ENCODE measurements at places on chromosomes 1 and 21. TPM values are rescaled to one million over a fixed set of nuclear protein-coding genes. Genes with fewer than 3 reads are reported as not detected.

DNA sequence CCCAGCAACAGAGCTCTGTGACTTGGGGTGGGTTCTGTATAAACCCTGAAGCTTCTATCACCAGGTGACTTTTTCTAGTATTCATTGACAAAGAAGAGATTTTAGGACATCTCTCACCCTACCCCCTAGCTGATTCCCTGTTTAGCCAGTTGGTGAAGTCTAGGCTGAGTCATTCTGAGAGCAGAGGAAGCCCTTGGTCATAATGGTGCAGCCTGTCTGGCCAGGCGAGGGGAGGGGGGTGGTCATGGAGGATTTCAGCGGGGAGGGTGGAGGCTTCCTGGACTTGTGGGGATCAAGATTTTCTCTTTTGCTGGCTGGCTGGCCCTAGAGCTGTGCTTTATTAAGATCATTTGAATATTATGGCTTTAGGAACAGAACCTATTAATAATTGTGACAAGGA, 262.6 kb downstream of the CAMTA1 start:
- no peak overlapping the region for H3K27ac ChIP-seq
- DNase-seq = no peak
- H3K4me3 ChIP-seq = no peak overlapping the region
- H3K27me3 ChIP-seq = peaks cover 4% of the 10 kb centered on the region
- no peaks in the 10 kb centered on the region for H3K36me3 ChIP-seq

DNA sequence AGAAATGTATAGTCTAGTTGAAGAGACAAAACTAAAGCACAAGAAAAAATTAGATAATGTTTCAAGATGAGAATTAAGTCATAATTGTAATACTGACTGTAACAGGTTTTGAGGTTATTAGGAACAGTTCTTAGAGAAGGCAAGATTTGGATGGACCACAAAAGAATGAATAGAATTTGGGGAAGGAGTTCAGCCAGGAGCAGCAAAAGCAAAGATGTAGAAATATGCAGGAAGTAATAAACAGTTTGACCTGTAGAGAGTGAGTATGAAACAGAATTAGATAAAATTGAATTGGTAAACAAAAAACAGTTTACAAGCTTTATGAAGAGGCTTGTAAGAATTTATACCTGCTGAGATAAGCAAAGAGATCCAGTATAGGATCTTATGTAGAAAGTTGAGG, 16.3 kb downstream of the VPS45 start:
- H3K27me3 ChIP-seq = no peaks in the 10 kb centered on the region
- no peak overlapping the region for H3K4me3 ChIP-seq
- H3K4me1 ChIP-seq = no peaks in the 10 kb centered on the region
- no peak overlapping the region for H3K27ac ChIP-seq

GRCh38 chr1:164363980-164364379, 195.0 kb upstream of the PBX1 start:
- DNase-seq = no peak
- no peak overlapping the region for H3K4me3 ChIP-seq
- no peaks in the 10 kb centered on the region for H3K36me3 ChIP-seq

DNA sequence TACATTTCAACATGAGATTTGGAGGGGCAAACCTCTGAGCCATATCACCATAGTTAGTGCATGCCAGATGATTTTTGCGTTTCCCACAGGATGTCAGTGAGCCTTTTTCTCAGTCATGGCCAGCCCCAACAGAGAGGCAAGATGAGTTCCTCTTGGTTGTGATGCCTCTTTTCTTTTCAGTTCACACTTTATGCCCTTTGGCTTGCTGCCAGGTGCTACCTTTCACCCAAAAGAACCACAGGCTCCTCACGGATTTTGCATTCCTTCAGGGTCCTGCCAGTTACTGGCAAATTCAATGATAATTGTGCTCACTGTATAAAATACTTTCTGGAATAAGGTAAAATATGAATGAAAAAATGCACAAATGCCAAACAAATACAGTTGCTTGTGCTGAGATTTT, 411.3 kb downstream of the KIF26B start:
- H3K4me3 ChIP-seq = no peak overlapping the region
- H3K27ac ChIP-seq = no peak overlapping the region
- H3K4me1 ChIP-seq = peaks cover 7% of the 10 kb centered on the region
- H3K27me3 ChIP-seq = no peaks in the 10 kb centered on the region

GRCh38 chr1:41662765-41663437, 178.4 kb upstream of the EDN2 start:
- peaks cover 4% of the 10 kb centered on the region for H3K36me3 ChIP-seq
- peak; percentile 90 for DNase-seq
- peak overlapping the region; percentile 81 for H3K4me3 ChIP-seq
- H3K4me1 ChIP-seq = peaks cover 48% of the 10 kb centered on the region

- no peak overlapping the region for H3K27ac ChIP-seq
- no peaks in the 10 kb centered on the region for H3K36me3 ChIP-seq
- DNase-seq = no peak
- H3K4me3 ChIP-seq = no peak overlapping the region
These were observed 49.7 kb downstream of the NKAIN1 start for GRCh38 chr1:31189696-31190674.

DNA sequence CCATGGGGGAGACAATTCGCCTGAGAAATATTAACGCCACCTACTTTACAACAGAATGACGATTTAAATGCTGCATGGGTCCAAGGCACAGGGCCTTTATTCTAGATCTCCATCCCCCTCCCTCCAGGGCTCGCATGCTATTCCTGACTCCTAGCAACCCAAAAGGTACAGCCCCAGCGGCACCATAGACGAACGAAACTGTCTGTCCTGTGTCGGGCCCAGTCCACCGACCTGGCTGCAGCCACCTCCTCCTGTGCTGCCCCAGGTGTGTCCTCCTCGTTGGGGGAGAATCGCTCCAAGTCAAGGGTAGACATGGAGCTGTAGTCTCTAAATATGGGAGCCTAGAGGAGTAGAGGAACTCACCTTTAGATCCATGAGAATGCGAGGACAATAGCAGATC, 196.5 kb downstream of the TOMM20 start:
- no peak overlapping the region for H3K4me3 ChIP-seq
- no peaks in the 10 kb centered on the region for H3K36me3 ChIP-seq
- no peak overlapping the region for H3K27ac ChIP-seq
- peaks cover 22% of the 10 kb centered on the region for H3K4me1 ChIP-seq
- no peak for DNase-seq

DNA sequence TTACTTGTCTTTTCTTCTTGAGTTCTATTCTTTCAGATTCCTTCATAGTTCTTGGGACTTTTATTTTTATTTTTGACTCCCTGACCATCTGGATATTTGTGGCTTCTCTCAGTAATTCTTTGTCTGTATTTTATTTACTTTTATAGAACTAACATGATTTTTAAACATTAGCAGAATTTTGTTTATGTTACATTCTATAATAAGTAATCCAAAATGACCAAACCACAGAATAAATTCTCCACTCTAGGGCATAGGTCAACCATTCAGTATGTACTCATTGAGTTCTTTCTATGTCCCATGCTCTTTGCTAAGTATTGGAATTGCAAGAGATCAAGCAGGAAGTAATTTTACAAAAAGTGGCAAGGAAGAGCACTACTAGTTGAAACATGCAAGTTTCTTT, 969.0 kb downstream of the TTLL7 start:
- H3K36me3 ChIP-seq = no peaks in the 10 kb centered on the region
- H3K4me1 ChIP-seq = peaks cover 9% of the 10 kb centered on the region
- peak; percentile 4 for DNase-seq
- H3K27me3 ChIP-seq = no peaks in the 10 kb centered on the region

GRCh38 chr1:9518454-9518998, 20.7 kb upstream of the SLC25A33 start:
- H3K4me1 ChIP-seq = no peaks in the 10 kb centered on the region
- H3K27me3 ChIP-seq = no peaks in the 10 kb centered on the region
- no peak overlapping the region for H3K4me3 ChIP-seq
- DNase-seq = no peak
- no peak overlapping the region for H3K27ac ChIP-seq
- H3K36me3 ChIP-seq = no peaks in the 10 kb centered on the region

- peak; percentile 24 for DNase-seq
- H3K27me3 ChIP-seq = no peaks in the 10 kb centered on the region
- H3K27ac ChIP-seq = peak overlapping the region; percentile 83
- no peaks in the 10 kb centered on the region for H3K36me3 ChIP-seq
- no peak overlapping the region for H3K4me3 ChIP-seq
These were observed 8.6 kb downstream of the SMAP2 start for GRCh38 chr1:40382108-40382460.

GRCh38 chr21:34999397-34999941, 49.6 kb downstream of the RUNX1 start:
- H3K27me3 ChIP-seq = no peaks in the 10 kb centered on the region
- no peak for DNase-seq
- H3K36me3 ChIP-seq = peaks cover 2% of the 10 kb centered on the region
- peaks cover 7% of the 10 kb centered on the region for H3K4me1 ChIP-seq
- H3K27ac ChIP-seq = no peak overlapping the region

DNA sequence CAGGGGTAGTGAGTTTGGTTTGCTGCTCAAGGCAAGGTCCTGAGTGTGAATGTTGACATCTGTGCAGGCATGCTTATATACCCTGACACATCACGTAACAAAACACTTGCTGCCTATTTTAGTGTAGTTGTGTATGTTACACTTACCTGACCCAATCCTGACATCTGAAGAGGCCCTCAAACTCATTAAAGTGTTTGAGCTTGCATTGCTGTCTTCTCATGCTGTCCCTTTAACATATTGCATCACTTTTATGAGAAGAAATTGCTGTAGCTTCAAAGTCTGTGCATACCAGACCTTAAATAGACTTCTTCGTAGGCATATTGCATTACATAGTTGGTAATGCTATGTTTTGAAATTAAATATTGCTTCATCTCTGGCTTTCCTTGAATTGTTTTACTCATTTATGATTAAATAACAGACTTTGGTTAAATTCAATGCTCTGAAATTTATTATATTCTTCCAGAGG, at the start of gene KRTAP19-3:
TSS of gene KRTAP19-3 (minus strand) at position 51 of the 466 bp plus-strand sequence. CDS start 56 bp downstream, outside the sequence.
- DNase-seq = no peak
- no peaks in the 10 kb centered on the region for H3K4me1 ChIP-seq
- H3K27ac ChIP-seq = no peak within 1 kb of the TSS
- no peaks in the 10 kb centered on the region for H3K27me3 ChIP-seq

DNA sequence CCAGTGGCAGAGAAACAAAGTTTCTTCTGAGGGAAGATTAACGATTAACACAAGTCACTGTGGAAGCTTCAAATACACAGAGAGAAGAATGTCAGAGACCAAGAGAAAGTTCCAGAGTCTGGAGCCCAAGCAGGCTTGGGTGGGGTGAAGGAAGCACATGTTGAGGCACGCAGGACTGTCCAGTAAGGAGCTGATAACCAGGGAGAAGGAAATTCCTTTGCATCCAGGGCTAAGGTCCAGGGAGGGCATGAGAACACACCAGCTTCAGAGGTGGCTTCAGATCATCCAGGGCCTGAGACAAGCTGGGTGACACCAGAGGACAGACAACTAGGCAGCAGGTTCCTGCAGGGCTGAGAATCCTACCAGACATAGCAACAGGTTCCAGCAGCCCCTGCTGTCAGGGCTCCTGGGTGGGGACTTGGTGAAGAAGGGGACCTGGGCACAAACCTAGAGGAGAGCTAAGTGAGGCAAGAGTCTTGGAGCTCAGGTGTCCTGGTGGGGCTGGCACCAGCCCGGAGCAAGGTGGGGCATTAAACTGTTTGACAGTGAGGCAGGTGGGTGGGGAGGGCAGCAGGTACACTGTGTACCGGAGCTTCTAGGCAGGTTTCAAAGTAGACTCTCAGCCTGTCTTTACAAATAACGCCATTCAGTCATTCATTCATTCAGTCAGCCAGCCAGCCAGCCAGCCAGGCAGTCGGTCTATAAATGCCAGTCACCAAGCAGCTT, 2.6 kb upstream of the SPRR1A start:
- no peaks in the 10 kb centered on the region for H3K4me1 ChIP-seq
- DNase-seq = no peak
- H3K4me3 ChIP-seq = no peak overlapping the region
- no peak overlapping the region for H3K27ac ChIP-seq

DNA sequence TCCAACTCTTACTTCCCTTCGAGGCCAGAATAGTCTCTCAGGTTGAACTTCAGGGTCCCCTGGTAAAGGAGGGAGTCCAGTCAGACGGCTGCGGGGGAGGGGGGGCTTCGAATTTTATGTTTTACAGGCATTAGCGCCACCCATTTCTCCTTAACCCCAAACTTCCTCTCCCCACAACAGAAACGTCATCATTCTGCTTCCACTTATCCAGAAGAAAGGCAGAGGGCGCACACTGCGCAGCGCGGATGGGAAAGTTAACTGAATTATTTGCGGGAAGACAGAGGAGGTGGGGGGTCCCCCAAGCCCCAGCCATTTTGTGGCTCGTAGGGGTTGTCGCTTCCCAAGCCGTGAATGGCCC, 529 bp upstream of the PRMT2 start:
- peaks cover 29% of the 10 kb centered on the region for H3K4me1 ChIP-seq
- H3K4me3 ChIP-seq = peak overlapping the region; percentile 91
- no peaks in the 10 kb centered on the region for H3K27me3 ChIP-seq
- DNase-seq = peak; percentile 83
- peaks cover 20% of the 10 kb centered on the region for H3K36me3 ChIP-seq

- DNase-seq = no peak
- no peaks in the 10 kb centered on the region for H3K36me3 ChIP-seq
- H3K4me3 ChIP-seq = peak overlapping the region; percentile 47
- no peak overlapping the region for H3K27ac ChIP-seq
- H3K4me1 ChIP-seq = peaks cover 10% of the 10 kb centered on the region
- H3K27me3 ChIP-seq = no peaks in the 10 kb centered on the region
These were observed 62.4 kb downstream of the CD247 start for GRCh38 chr1:167455786-167456446.

- H3K4me3 ChIP-seq = no peak overlapping the region
- H3K27ac ChIP-seq = no peak overlapping the region
- no peaks in the 10 kb centered on the region for H3K27me3 ChIP-seq
- H3K4me1 ChIP-seq = peaks cover 11% of the 10 kb centered on the region
- DNase-seq = no peak
These were observed 14.3 kb downstream of the TSPAN2 start for GRCh38 chr1:115074839-115075534.

DNA sequence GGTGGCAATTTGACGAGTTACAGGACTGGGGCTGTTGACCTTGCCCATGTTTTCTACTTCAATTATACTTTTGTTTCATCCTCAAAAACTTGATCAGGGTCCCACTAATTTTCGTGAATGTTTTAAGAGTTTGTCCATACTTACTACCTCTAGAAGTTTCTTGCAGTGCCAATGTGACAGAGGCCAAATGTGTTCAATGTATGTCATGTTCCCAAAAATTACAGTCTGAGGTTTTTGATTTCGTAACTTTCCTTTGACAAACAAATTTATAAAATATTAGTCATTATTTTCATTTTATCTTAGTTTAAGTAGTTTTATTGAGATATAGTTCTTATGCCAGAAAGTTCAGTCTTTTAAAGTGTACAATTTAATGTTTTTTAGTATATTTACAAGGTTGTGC, 15.3 kb downstream of the VPS13D start:
- DNase-seq = no peak
- no peak overlapping the region for H3K4me3 ChIP-seq
- peaks cover 60% of the 10 kb centered on the region for H3K36me3 ChIP-seq
- H3K27ac ChIP-seq = no peak overlapping the region

The RPL22 gene
- total RNA-seq = 149 TPM

The ADGRB2 gene
- total RNA-seq = 15.8 TPM

The TCP10L gene
- total RNA-seq = not detected

The BMP8B gene
- 0.08 TPM for total RNA-seq

The SPRTN gene
- total RNA-seq = 27.4 TPM

The FNBP1L gene
- 14.1 TPM for total RNA-seq

The SH2D5 gene
- 5.3 TPM for total RNA-seq

The COL24A1 gene
- 0.03 TPM for total RNA-seq

Data from SJSA1 (cell line).